Fibroblast of the aortic adventitia (primary cell): ENCODE measurements at places on chromosomes 13 and 19. TPM values are rescaled to one million over a fixed set of nuclear protein-coding genes. Genes with fewer than 3 reads are reported as not detected.

Gene MEF2B
- 0.27 TPM in 1 of 2 replicates, not detected in the other for total RNA-seq

Gene FBXO27
- 7.2 and 17.8 TPM in 2 replicates for total RNA-seq

Gene CEACAM8
- not detected in 2 replicates for total RNA-seq

Gene SRRM5
- total RNA-seq: 0.09 TPM in 1 of 2 replicates, not detected in the other

Gene ETV2
- 0.81 and 1.6 TPM in 2 replicates for total RNA-seq

Gene IL12RB1
- total RNA-seq: not detected in 2 replicates

Gene LILRB4
- total RNA-seq: not detected in 2 replicates

Gene IFNL1
- total RNA-seq: not detected in 2 replicates

Gene CCNA1
- 0.09 TPM in 1 of 2 replicates, not detected in the other for total RNA-seq

Gene KIR2DL1
- total RNA-seq: not detected in 2 replicates

Gene ARHGAP33
- 5.3 and 7.4 TPM in 2 replicates for total RNA-seq

Gene ADGRE3
- total RNA-seq: not detected in 2 replicates
